Stimulated activated naive CD8-positive, alpha-beta T cell treated with anti-CD3 and anti-CD28 coated beads, Interleukin-15, Interleukin-2, amounts not matched to agents 100 U/mL and 50 U/mL, for 24 hours (primary cell): ENCODE measurements at places on chromosomes 6 and 20.
A peak's percentile ranks its signal among the peaks of the same experiment; 100 is the strongest.

DNA sequence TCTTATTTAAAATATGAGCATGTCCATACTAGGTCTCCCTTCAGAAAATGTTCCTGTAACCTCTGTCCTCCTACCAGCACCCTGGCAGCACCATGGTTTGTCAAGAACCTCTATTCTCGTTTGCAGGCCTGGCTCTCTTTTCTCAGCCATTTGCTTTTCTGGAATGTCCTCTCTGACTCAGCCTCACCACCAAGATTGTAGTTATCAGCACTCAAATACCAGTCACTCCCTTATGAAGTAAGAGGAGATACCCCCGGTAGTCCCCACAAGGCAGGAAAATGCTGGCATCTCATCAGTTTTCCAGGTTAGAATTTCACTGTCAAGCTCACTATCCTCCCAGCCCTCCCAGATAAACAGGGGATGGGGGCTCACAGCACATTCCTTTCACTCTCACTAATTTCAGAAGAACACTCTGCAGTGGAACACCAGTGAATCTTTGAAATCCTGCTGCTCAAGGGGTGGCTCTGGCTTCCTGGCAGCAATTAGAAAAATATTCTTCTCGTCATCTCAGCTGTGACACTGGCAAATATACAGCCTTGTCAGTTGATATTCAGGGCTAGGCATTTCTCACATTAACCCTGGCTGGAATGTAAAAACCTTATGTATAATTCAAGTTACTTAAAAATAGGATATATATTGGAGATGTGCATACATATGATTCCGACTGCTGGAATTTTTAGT lies 129.2 kb downstream of the TBX18 start:
- no peak for DNase-seq

GRCh38 chr20:63206878-63207277 lies 9.1 kb downstream of the YTHDF1 start:
- DNase-seq: no peak

GRCh38 chr6:39088331-39088730 lies 26.7 kb downstream of the SAYSD1 start:
- no peak for DNase-seq

- peak; percentile 79 for DNase-seq
Measured at GRCh38 chr20:32535953-32536823, 48.9 kb downstream of the NOL4L start.

DNA sequence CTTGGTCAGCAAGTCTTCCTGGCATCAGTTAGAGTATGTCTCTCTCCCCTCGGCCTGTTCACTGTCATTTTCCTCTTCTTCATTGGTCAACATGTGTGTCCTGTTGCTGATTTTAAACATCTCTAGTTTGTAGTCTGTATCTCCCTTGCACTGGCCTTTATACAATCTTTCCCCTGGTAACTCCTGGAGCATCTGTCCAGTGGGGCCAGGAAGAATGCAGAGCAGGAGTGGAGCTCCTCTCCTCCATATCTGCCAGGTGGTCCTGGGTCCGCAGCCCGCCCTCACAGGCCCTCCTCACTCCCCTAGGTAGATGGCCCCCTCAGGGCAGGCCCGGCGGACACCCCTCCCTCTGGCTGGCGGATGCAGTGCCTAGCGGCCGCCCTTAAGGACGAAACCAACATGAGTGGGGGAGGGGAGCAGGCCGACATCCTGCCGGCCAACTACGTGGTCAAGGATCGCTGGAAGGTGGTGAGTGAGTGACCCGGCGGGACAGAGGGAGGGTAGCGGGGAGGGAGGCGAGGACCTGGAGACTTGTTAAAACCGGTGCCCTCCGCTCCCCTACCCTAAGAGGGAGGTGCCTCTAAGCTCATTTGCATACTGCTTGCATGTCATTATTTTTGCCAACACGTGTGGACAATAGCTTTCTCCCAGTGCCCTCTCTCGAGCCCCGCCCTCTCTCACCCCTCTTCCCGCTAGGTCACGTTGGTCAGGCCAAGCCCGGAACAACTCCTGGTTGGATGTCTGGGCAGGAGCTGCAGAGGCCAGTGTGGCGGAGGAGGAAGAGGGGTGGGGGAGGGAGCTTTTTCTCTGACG lies 3.2 kb downstream of the TTBK1 start:
- peak; percentile 39 for DNase-seq

DNA sequence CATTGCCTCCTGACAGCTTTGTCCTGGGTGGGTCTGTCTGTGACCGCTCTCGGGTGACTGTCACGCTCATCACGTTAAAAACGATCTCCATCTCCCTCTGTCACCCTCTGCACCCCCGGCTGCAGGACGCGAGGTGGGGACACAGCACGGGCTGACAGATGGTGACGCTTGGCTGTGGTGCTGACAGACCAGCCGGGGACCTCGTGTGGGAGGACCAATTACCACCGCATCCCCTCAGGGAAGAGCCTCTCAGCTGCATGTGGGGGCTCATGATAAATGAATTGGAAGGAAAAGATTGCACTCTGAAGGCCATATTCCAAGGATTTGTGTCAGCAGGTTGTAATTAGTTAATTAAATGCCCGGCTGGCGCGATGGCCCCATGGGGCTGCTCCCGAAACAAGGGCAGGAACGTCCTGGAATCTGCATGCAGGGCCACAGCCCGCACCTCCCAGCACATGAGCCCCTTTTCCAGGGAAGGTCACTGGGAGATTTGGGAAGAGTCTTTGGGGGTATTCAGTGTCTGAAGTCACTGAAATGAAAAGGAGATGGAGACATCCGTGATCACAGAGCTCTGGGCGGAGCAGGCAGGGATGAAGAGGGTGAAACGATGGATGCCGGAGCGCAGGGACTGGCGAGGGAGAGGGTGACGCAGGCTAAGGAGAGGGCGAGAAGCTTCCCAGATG lies 87.1 kb downstream of the ERMARD start:
- DNase-seq: no peak

GRCh38 chr20:64146936-64147477 lies 17.2 kb upstream of the MYT1 start:
- DNase-seq: no peak

DNA sequence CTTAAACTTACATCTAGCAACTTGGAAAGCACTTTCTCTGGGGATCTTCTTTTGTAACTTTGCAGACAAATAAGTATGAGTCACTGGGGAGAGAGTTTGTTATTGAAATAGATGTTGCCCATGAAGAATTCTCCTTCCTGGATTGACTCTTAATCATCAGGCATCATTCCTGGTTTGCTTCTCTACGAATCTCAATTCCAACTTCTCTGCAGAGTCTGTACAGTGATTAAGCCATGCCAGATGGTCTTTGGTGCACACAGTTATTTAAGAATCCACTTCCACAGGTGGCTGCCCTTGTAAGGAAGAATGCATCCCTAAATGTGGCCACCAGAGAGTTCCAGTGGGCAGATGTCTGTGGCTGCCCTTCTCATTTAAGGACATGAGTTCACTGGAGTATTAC lies 25.7 kb downstream of the MYCT1 start:
- no peak for DNase-seq

DNA sequence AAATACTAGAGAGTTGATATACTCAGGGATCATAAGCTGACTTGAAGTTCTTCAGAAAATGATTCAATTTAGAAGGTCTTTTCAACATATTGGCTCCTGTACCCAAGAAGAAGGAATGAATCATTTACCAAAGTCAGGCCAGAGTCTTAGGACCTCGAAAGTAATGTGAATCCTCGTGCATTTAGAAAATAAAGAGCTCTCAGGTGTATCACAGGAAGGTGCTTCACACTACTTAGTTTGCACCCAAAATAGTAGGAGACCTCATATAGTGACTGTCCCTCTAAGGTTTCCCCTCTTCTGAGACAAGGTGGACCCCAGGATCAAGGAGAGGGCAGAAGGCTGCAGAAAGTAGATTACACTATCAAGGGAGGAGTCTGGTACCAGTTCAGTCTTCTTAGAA lies 71.8 kb downstream of the F13A1 start:
- DNase-seq: no peak

GRCh38 chr20:21372016-21372415 lies 25.3 kb downstream of the NKX2-4 start:
- DNase-seq: no peak

GRCh38 chr6:157182503-157183264 lies 140.6 kb downstream of the TMEM242 start:
- DNase-seq: no peak

DNA sequence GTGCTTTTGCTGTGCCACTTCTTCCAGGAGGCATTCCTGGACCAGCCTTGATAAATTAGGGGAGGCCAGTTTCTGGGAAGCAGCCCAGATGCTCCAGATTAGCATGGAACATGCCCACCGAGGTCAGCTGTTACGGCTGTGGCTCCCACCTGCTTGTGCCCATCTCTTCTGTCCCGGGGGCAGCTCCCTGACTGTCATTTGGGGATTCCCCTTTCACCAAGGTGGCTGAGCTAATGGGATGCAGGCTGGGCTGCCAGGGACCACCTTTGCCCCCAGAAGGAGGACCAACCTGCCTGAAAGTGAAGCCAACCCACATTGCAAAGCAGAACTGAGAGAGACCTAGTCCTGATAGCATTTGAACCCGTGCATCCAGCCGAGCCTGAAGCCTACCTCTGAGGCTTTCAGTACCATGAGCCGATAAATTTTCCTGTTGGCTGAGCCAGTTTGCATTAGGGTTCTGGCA lies 85.3 kb downstream of the PTPN1 start:
- DNase-seq: no peak

GRCh38 chr20:62382306-62383198 lies 4.4 kb upstream of the RPS21 start:
- DNase-seq: peak; percentile 83

GRCh38 chr20:39234520-39235095 lies 272.5 kb downstream of the DHX35 start:
- no peak for DNase-seq

DNA sequence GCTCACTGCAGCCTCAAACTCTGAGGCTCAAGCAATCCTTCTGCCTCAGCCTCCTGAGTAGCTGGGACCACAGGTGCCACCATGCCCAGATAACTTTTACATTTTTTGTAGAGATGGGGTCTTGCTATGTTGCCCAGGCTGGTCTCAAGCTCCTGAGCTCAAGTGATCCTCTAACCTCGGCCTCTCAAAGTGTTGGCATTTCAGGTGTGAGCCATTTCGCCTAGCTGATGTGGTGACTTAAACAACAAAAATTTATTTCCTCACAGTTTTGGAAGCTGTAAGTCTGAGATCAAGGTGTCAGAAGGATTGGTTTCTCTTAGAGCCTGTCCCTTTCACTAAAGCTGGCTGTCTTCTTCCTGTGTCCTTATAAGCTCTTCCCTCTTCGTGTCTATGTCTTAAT lies 15.0 kb upstream of the JARID2 start:
- no peak for DNase-seq

DNA sequence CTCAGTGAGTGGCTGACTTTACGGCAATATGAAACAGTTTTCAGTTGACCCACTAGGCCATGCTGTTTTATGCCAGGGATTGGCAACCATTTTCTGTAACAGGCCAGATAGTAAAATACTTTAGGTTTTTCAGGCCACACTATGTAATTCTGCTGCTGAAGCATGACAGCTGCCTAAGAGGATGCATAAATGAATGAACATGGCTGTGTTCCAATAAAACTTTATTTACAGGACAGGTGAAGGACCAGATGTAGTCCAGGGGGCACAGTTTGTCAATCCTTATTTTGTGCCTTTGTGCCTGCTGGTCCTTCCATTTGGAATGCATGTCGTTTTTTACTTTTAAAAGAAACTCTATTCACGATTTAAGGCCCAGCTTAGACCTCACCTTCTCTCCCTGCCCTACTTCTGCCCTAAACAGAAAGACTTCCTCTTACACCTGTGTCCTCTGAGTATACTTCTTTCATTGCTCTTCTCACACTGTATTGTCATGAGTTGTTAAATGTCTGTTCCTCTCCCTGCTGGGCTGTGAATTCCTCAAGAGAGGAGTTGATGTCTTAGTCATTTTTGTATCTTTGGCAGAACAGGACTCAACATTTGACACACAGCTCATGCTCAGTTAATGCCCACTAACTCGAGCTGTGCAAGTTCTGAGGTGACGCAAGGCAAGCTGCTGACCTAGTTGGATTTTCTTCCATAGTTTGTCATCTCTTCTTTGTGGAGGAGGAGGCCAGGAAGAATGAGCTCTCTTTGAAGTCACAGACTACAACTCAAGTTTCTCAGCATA lies 90.1 kb upstream of the MAP7 start:
- no peak for DNase-seq

- DNase-seq: no peak
Measured at GRCh38 chr6:128525406-128525805, 5.0 kb upstream of the PTPRK start.

GRCh38 chr20:46941404-46941803 lies 46.8 kb downstream of the EYA2 start:
- DNase-seq: no peak

DNA sequence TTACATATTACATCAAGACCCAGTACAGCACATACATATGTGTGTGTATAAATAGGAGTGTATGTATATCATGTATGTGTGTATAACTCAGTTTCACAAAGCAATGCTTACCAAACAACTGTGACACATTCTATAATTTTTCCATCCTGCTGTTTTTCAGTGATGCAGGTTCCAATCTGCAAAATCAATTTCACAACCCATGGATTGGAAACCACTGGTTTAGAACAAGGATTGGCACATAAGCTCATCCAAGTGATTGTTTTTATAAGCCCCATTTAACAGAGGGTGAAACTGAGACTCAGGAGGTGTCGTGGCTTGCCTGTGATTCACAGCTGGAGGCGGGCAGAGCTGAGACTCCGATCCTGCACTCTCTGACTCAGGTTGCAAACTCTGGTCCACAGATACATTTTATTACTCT lies 158.2 kb downstream of the ZMYND8 start:
- DNase-seq: peak; percentile 50

- no peak for DNase-seq
Measured at GRCh38 chr20:14062786-14063185, 67.5 kb downstream of the MACROD2 start.

DNA sequence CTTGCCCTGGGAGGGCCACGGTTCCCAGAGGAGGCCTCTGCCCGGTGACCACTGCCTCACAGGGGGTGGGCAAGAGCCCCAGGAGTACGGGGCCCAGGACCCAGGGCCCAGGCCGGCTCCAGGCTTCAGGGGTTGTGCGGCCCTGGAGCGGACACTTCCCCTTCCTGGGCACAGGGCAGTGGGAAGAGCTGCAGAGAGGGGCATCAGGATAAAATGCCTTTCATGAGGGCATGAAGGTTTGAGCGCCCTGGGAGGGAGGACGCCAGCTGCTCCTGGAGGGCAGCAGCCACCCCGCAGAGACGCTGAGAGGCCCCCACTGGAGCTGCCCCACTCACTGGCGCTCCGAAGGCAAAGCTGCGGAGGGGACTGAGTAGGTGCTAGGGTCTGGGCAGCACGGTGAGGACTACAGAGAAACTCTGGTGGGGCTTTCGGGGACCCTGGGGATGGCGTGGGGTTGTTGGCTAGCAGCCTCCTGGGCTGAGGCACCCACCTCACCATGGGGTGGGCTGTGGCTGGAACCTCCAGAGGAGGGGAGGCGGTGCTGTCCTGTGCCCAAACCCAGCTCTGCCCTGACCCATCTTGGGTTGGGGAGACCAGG lies 10.4 kb downstream of the LAMA5 start:
- no peak for DNase-seq

GRCh38 chr6:143332153-143332845 lies 118.2 kb downstream of the ADAT2 start:
- DNase-seq: no peak

- DNase-seq: no peak
Measured at GRCh38 chr6:112439010-112439409, 91.9 kb downstream of the RFPL4B start.
